ENCODE measurements at places on chromosomes 1 and 21.

- no peak for DNase-seq
Measured at GRCh38 chr21:30408782-30409494, 13.1 kb downstream of the KRTAP13-1 start.

DNA sequence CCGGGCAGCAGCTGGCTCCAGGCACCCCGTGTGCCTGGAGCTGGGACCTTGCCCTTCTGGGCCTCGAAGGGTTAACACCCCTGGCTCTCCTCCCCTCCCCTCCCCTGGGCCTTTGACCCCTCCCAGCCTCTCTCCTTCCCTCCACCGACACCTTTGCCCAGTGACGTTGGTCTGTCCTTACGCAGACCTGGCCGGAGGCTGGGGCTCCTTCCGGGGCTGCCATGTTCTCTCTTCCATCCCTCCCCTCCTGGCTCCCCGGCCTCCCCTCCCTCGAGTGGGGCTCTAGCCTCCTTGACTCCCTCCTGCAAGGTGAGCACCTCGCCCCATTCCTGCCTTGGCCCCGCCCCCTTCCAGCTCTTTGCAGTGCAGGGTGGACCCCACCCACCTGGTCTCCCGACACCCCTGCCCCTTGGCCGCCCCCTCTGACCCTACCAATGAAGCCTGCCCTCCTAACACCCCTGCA lies at the start of gene TMEM82:
Gene TMEM82 (plus strand): TSS at position 161 of the 463 bp plus-strand sequence. CDS start 61 bp downstream, at position 222.
- DNase-seq = no peak

GRCh38 chr1:153940756-153941155 lies 5.8 kb downstream of the DENND4B start:
- no peak for DNase-seq

GRCh38 chr1:43864111-43865045 lies 69.2 kb upstream of the ARTN start:
- no peak for DNase-seq

DNA sequence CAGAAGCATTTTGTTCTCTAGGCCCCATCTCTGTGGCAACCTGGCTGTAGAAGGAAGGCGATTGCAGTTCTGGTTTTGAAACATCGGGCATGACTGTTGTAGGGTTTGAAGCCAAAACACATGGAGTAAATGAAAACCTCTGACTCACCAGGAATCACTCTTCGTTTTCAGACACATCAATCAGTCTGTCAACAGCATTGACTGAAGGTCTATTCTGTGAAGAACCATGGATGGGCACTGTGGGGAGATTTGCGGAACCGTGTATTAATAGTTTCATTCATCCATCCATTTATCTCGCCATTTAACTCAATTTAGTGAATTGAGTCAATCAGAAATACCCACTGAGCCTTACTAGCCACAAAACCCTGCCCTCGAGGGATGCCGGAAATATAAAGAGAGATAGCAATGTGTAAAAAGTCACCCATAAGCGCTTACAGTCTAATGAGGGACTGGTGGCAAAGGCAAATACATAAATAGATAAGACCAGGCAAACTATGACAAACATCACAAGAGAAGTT lies 364.6 kb upstream of the PROX1 start:
- DNase-seq = no peak

DNA sequence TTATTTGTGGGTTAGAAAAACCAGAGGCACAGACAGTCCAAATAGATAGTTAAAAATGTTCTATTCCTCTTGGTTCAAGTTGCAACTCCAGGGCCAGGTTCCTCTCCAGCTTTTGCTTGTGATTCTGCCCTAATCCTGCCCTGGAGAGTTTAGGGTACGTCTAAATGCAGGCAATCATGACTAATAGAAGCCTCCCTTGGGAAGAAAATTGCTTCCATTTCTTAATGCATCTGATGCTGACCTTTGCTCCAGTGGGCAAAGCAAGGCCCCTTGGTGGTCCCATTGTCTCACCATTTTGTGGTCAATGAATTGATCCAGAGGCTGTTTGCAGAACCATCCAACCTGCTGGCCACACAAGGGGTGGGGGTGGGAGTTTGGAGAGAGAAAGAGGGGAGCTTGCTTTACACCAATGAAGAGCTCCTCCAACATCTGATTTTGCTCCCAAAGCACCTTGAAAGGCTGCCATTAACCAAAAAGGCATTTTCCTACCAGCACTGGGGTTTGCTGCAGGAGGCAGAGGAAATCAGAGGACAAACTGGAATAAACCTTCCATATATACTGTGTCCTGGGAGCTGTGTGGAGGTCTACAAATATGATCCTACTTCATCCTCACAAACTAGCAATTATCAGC lies 31.3 kb downstream of the C8B start:
- DNase-seq = no peak

DNA sequence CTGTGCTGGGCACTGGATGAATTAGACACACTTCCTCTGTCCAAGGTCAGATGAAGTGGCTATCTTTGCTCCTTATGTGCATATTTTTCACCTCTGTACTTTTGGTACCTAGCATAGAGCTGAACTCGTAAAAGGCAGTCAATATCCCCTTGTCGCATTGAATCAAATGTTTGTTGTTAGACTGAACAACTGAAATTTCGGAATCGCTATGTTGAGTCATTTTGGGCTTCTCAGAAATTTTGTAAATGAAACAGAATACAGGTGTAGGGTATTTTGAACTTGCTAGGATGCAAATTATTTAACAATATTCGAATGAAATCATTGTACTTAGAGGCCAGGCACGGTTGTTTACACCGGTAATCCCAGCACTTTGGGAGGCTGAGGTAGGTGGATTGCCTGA lies 48.0 kb downstream of the PDE4B start:
- DNase-seq = no peak

GRCh38 chr1:226820941-226821718 lies 49.3 kb upstream of the PSEN2 start:
- no peak for DNase-seq

- DNase-seq = no peak
Measured at GRCh38 chr1:84748364-84748763, 58.1 kb upstream of the SSX2IP start.

DNA sequence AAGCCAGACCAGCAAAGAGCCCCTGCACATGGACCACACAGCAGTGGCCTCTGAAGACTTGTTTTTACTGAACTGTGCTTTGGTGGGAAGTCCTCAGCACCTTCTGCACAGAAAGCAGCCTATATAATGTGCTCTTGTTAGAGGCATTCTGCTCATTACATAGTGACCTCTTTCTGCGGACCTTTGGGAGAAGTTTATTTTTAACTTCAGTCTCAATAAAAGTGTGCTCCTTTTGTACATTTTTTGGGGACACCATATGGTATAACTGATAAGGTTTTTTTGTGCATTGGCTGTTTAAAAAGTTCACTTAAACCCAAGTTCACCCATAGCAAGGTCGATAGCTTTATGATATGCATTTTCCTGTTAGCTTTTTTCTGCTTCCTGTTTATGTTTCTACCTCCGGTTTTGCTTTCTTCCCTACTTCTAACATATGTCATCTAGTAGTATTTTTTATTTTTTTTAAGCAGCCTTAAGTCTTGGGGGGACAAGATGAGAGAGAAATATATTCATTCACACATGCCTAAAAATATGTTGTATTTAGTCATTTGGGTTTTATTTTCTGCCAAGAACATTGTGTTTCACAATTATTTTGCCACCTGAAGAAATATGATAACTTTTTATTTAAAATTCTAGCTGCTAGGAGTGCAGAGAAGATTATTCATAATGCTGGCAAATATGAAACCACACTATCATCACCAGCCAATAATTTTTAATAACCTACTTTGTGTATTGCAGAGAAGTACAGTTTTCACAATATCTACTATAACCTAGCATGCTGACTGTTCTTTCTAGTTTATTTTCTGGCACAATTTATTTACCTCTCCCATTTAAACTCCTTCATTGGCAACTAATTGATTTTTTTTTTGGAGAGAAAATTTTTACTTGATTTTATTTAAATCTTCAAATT lies 22.9 kb upstream of the SLC19A2 start:
- no peak for DNase-seq

DNA sequence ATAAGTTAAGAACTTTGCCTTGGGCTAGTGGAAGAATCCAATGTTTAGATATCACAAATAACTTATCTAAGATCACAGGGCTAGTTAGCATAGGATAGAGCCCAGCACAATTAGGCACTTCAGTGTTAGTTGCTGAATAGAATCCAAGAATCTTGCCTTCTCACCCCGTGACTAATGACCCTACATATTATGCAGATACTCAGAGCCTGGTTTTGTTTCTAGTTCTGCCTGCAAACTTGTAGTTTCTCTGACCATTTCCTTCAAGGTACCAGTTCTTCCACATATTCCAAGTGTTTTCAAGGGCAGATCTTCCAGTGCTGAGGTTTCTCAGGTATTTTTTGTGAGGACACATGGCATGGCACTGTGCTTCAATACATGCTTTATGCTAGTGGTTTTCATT lies 239.3 kb downstream of the KCNK2 start:
- no peak for DNase-seq

GRCh38 chr1:216450227-216450626 lies 27.0 kb upstream of the USH2A start:
- no peak for DNase-seq

Data from stimulated activated CD8-positive, alpha-beta memory T cell treated with anti-CD3 and anti-CD28 coated beads, Interleukin-2, amount 100 ng/mL, for 1 hour (primary cell).